Renal pelvis (tissue), 12 donors: ENCODE measurements at places on chromosomes 1 and 21.

- DNase-seq, result no peak
These were observed 19.2 kb upstream of the TRIM33 start for GRCh38 chr1:114530224-114530623.

DNA sequence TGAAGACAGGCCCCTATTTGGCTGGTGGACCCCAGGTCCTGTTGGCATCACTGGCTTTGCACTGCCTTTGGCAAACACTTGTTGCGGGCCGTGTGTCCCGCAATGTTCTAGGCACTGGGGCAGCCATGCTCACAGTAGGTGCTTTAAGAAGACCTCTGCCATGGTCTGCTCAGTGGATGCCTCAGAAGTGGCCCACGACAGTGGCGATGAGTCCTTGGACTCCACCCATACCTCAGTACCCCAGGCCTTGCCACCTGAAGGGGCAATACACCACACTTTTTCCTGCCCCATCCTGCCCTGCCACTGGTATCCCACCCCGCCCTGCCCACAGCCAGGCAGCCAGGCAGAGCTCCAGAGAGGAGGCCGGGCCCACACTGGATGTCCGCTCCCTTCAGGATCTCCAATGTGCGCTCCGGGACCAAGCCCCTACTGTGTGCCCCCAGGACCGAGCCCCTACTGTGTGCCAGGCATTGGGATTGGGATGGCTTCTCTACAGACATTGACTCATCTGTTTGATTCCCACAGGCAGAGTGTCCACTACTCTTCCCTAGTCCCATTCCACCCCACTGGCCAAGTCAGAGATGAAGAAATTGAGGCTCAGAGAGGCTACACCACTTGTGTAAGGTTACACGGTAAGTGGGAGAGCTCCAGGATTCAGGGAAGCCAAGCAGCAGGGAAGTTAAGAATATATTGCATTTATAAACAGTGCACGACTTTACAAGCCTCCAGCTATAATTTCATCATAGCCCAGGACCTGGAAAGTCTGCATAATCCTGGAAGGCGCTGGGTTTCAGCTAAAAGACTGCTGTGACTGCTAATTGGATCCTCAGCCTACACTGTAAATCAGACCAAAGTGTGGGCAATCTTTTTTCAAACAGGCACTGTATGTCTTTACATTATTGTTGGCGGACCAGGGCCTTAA is 101.6 kb downstream of the DMRTB1 start:
- DNase-seq, result no peak

DNA sequence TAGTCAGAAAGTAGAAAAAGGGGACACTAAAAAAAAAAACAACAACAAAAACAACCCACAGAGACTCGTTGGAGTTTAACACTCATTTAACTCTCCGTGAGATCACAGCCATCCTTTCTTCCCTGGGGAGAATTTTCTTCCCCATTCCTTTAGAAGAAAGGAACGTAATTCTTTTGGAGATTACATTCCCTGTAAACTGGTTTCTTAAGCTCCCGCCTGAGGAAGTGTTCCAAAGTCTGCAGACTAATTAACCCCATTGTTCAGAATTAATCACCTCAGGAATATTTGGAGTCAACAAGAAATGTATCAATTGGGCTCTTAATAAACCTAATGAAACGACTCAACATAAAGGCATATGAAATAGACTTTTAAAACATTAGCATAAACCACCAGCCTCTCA is 228.2 kb upstream of the CSF3R start:
- no peak for DNase-seq

- peak; percentile 15 for DNase-seq
These were observed 55.1 kb downstream of the HFM1 start for GRCh38 chr1:91349524-91349923.

GRCh38 chr1:108708691-108709660 is 3.7 kb upstream of the FNDC7 start:
- no peak for DNase-seq

- DNase-seq, result peak; percentile 50
These were observed 27.1 kb upstream of the LRRC38 start for GRCh38 chr1:13540866-13541265.

- DNase-seq, result no peak
These were observed 4.9 kb upstream of the ABCD3 start for GRCh38 chr1:94413311-94413710.

DNA sequence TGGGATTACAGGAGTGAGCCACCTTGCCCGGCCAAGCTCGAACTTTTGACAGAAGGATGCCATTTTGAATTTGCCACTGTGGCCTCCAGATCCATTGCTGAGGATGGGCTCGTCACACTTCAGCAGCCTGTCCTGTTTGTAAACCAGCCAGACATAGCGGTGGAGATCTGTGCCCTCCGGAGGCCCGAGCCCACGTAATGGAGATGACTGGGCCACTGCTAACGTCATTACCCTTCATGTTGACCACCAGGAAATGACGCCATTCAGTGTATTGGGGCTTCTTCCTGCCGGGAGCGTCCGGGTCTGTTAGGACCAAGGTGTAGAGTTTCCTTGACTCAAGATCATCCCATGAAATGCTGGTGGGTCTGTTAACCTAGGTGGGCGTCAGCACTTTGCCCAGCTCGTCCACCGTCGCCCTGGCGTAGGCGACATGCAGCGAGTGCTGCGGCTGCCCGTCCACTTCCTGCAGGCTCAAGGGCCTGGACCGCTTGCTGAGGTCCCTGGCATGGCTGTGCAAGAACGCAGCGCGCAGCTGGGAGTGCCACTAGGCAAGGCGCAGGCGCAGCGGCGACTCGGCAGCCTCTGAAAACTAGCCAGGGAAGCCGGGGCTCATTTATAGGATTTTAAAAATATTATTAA is 40.8 kb downstream of the PTPRC start:
- no peak for DNase-seq

- no peak for DNase-seq
These were observed 15.4 kb upstream of the TBX15 start for GRCh38 chr1:119003413-119004128.

- DNase-seq, result no peak
These were observed 41.8 kb upstream of the C1orf198 start for GRCh38 chr1:230909974-230910754.

DNA sequence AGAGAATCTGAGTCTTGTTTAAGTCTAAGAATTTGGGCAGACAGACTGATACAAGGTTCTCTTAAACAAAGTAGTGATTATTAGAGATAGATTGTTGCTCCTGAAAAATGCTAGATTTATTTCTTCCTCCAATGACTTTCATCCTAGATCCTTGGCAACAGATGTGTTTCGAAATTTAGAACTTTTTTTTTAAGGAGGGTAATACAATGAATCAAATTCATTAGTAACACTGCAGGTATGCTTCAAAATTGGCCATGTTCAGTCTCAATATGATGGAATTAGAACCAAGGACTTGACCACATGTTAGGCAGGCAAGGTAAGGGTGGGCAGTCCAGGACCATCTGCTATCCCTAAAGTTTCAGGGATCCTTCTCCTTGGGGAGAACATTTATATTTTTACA is 4.5 kb upstream of the LCE1F start:
- no peak for DNase-seq

DNA sequence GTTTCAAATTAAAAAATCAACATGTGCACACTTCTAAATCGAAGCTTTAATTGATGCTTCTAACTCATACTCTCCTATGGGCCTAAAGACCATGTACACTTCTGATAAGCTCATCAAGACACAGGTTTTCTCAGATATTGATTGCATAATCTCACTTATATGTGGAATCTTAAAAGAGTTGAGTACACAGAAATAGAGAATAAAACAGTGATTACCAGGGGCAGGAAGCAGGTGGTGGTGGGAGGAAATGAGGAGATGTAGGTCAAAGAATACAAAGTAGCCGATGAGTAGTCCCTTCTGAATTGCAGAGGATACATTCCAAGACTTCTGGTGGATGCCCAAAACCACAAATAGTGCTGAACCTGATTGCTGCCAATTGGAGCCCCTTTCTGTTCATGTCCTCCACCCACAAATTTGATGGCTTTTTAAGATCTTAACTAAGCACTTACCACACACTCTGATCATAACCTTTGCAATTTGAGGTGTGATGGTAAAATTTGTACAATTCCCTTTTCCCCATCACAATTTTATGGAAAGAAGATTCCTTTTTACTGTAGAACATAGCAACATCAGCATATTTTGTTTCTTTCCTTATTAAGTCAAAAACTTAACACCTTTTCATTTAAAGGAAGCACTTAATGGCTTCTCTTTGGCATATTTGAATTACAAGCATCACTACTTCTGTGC is 3.3 kb upstream of the CD1B start:
- DNase-seq, result no peak

DNA sequence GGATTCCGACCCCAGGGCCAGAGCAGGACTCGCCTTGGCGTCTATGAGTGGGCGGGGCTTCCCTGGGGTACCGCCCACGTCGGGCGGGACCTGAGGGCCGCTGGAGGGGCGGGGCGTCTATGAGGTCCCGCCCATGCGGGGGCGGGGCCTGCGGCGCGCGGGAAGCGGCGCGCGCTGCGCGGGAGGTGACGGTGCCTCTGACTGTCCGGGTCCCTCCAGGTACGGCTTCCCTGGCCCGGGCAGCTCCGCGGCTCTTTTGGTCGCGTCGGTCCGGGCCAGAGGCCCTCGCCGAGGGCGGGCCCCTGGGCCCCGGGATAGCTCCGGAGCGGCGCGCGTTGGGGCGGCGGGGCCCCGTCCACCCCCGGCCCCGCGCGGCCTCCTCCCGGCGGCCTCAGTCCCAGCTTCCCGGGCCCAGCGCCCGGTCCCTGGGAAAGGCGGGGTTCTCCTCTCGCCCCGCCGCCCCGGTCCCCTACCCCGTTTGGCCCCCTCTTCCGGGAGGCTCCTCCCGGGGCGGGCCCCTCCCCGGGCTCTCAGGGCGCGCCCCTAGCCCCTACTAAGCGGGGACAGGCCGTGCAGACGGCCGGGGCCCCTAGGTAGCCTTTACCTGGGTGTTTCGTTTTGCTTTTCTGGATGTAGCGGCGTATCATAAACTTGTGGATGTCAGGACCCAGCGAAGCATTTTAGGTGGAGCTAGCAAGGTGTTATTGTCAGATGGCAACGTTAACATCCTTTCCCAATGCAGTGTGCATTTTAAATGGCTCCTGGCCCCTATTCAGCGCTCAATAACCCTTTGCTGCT is at the start of gene CHAF1B:
TSS of gene CHAF1B (plus strand) at position 160 of the 798 bp plus-strand sequence. CDS start 745 bp downstream, outside the sequence.
- DNase-seq, result peak; percentile 70

DNA sequence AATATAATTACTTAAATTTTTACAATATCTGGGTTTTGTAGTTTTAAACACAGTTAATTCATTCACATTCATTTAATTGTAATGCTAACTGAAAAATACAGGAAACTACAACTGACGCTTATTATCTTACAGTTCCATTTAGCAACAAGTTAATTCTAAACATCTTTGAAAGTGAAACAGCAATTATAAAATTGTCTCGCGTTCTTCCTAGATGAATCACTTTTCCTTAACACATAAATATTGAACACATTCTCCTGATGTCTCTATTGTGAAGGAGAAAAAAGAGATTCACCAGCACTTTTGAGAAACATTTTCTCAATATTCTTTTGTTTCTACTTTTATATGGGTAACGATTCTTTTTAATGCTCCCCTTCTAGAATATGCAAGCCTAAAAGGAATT is 6.4 kb downstream of the PTGFR start:
- DNase-seq, result no peak

- DNase-seq, result no peak
These were observed 31.4 kb upstream of the PKP1 start for GRCh38 chr1:201251851-201252430.

DNA sequence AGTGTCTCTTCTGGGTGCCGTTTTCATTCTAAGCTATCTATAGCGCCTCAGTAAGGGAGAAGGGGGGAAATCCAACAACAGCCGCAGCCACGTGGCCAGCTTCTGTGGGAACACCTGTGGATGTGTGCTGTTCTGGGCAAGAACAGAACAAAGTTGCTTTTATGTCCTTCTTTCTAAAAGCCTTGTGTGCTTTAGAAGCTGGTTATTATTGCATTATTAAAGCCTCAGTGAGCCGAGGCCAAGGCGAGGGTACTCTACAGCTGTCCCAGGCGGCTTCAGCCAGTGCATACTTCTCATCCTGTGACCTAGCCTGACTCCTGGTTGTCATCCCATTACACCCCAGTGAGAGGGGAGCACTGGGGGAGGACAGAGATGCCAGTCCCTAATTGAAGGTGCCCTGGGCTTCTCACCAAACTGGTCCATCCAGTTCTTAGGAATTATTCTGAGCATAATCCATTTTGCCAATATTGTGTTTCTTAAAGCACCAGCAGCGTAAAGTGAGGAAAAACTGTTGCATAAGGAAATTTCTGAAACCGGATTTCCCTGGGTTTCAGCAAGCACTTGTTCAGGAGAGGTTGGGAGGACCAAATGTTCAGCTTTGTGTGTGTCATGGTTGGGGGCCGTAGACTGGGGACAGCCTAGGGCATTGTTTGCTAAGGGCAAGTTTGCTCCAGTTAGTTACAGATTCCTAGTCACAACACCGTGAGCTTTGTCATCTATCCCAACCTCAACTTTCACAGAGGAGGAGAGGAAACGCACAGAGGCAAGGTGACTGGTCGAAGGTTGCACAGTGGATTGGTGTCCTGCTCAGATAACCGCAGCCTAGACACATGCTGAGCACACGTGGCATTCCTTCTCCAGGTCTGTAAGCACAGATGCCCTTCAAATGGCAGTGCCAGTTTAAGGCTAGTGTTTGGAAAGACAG is 61.0 kb upstream of the ATP1A1 start:
- DNase-seq, result peak; percentile 44

- DNase-seq, result peak; percentile 86
These were observed at the start of gene RGL1 for GRCh38 chr1:183804916-183805841. Gene RGL1 (plus strand): TSS chr1:183805120. CDS start chr1:183805298, 178 bp downstream.

DNA sequence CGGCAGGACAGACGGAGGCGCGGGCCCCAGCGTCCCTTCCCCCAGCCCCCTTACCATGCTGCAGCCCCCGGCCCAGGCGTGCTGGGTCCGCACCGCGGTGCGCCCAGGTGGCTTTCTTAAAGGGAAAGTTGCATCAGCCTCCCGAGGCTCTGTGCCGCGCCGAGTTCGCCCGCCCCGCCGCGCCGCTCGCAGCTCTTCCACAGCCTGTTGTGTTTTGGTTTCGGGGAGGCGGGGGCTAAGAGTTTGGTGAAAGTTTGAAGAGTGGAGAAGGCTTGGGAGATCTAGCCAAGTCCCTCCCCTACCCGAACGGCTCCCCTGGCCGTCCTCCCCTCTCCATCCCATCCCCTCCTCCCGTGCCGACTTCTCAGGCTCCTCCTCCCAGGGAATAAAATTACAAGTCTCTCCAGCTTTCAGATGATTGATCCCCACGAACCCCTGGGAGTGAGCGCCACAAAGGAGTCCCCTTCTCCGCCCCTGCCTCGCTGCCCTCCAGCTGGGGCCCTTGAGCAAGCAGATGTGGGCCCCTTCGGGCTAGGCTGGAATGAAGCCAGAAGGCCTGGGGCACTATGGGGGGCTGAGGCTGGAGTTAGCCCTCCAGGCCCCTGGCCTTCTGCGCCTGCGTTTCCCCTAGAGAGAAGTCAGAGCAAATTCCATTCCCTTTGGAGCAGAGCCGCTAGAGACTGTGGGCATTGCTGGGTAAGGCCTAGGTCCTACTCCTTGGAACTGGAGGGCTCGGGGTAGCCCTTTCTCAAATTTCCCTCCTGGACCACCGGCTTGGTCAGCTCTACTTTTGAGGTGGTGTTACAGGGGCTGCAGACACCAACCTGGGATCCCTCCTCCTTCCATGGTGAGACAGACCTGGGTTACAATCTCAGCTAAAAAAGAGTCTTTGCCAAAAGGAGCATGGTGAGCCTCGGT is at the start of gene SLC6A9:
TSS of gene SLC6A9 (minus strand) at position 211 of the 918 bp plus-strand sequence. CDS start 7,185 bp downstream, outside the sequence.
- peak; percentile 68 for DNase-seq
